ENCODE measurements at places on chromosomes 4 and X.

DNA sequence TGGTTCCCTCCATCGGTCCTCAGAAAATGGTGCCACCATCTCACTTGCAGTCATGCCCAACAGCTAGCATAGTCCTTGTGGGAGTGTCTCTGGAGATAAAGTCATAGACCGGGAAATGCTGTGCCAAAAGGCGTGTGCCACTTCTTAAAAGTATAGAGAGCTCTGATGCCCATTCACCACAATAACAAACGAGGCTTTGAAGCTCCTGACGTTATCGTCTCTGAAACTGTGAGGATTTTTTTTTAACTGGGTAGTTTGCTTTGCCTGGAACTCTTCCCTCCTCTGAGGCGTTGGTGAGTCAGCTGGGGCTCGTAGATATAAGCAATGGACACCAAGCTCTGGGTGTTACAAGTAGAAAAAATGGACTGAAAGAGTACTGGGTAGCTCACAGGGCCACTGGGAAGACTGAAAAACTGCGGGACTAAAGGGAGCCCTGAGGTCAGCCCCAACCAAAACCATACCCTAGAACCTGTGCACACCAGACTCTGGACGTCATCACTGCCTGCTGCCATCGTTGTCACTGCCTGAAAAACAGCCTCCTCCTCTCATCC lies 89.4 kb upstream of the TRIM2 start:
- no peak for DNase-seq

DNA sequence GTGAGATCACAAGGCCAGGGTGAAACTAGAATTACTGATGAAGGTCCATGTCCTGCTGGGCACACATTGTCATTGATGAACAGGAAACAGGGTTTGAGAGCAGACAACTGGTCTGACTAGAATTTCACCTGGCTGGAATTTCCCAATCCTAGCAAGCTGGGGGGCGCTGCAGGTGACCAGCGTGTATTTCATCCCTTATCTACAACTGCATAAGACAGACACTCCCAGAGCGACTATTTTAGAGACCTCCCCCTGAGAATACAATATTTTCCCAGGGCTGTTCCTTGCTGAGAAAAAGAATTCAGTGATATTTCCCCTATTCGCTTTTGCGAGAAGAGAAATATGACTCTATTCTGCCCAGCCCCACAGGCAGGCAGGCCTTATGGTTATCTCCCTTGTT lies 432.6 kb upstream of the GALNT7 start:
- DNase-seq = no peak

DNA sequence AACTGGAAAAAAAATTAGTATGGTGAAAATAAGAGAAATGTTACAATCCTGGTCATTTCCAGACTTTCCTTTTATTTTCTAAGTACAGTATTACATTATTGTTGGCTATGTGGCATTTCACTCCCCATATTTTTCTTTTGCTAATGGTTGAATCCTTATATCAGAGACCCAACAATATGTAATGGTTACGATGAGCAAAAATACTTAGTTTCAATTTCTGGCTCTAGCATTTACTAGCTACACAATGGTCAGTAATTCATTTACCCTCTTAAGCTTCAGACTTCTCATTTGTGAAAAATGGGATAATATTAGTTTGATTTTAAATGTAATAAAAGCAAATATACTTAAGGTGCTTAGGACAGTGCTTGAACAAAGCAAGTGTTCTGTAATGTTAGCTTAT lies 942.9 kb upstream of the PABPC4L start:
- DNase-seq = no peak

DNA sequence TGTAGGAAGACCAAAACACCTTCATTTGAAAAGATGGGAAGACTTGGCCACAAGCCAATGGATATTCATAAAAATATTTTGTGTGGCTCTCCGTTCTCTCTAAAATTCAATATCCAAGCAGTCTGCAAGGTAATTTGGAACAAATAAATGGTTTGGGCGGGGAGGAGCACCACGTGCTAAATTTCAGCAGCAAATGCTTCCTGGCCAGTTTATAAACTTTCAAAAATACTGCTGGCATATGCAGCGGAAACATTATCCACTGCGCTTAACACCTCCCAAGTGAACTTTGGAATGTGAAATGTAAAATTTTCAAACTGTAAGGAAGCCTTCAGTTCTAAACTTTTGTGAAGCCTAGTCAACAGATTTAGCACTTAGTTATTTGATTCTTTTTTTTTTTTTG lies 191.0 kb downstream of the NSUN7 start:
- DNase-seq = no peak

- DNase-seq = no peak
These were observed 31.5 kb downstream of the SEC24B start for GRCh38 chr4:109465069-109465468.

DNA sequence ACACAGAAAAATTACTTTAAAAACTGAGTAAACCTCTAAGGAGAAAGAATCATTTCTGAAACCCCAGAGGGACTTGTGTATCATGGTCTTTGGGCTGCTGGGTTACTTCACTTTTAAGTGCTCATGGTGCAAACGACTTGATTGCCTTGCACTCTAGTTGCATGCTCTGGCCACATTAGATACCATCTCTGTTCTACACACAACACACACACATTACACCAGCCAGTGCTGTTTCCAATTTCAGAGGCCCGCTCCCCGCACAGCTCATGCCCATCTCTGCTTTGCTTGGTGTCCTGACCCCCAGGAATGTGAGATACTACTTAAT lies 2.1 kb downstream of the PPP3CA start:
- no peak for DNase-seq

GRCh38 chr4:180521181-180521580 lies 1722.0 kb upstream of the TENM3 start:
- no peak for DNase-seq

Data from dorsolateral prefrontal cortex (tissue), 122 donors.